Adipocyte (in vitro differentiated cells): ENCODE measurements at places on chromosomes 12 and 14.

DNA sequence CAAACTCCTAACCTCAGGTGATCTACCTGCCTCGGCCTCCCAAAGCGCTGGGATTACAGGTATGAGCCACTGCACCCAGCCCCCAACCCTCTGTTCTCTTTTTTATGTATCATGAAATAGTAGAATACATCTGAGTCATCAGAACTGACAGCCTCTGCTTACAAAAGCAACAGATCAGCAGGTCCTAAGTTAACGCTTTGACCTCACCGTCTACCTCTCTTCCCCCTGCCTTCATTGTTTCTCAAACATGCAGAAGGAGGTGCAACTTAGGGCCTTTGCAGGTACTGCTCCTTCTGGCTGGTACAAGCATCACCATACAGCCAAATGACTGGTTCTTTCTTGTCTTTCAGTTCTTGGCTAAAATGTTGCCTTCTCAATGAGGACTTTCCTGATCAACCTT lies 249.2 kb downstream of the PAWR start:
- DNase-seq = no peak

DNA sequence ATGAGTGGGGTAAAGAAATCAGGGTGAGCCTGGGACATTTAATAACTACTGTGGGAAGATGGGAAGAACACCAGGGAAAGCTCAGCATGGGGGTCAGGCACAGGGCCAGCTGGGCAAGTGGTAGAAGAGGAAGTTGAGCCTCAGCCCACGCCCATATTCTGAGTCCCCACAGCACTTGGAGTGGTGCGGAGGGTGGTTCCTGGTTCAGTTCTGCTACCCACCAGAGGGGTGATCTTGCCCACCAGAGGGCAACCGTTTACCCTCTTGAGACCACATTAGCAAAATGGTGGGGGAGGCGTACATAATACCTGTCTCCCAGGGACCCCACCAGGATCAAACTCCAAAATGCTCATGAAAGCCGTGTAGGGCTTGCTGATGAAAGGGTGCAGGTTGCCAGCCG lies 16.8 kb upstream of the ANKRD33 start:
- DNase-seq = no peak

- peak; percentile 45 for DNase-seq
These were observed 17.8 kb upstream of the GAS2L3 start for GRCh38 chr12:100555722-100556121.

- DNase-seq = no peak
These were observed 10.1 kb upstream of the C14orf180 start for GRCh38 chr14:104569435-104569834.

DNA sequence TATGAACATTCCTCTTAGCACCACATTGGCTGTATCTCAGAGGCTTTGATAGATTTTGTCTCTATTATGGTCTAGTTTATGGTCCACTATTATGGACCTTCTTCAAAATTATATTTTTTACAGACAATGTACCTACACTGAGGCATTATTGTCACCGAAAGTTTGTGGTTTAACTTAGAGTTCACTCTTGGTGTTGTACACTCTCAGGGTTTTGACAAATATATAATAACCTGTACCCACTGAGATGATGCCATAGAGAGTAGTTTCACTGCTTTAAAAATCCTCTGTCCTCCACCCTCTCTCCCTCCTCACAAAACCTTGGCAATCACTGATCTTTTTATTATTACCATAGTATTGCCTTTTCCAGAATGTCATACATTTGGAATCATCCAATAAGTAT lies 528.2 kb downstream of the SLC6A15 start:
- DNase-seq = no peak

- peak; percentile 95 for DNase-seq
These were observed 17.7 kb upstream of the TSPAN11 start for GRCh38 chr12:30908722-30909348.

DNA sequence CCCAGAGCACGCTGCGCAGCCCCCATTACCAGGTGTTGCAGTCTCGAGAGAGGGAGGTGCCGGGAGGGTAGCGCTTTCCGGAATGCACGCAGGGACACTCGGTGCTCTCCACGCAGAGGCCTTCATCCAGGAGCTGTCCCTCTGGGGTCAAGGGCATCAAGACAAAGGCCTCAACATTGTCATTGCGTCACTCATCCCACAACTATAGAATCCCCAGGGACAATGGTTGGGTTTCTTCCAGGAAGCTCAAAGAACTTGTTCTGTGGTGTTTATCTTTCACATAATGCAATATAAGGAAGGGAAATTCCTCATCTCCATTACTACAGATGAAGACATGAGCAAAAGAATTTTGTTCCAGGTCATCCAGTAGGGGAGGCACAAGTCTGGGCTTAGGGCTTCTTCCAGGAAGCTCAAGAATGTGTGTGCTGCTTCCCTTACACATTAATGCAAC lies 52.1 kb downstream of the VWF start:
- peak; percentile 63 for DNase-seq
